NCI-H1105 treated with DMSO at 0.1 percent for 48 hours (cell line): ENCODE measurements at places on chromosomes 4 and X.

DNA sequence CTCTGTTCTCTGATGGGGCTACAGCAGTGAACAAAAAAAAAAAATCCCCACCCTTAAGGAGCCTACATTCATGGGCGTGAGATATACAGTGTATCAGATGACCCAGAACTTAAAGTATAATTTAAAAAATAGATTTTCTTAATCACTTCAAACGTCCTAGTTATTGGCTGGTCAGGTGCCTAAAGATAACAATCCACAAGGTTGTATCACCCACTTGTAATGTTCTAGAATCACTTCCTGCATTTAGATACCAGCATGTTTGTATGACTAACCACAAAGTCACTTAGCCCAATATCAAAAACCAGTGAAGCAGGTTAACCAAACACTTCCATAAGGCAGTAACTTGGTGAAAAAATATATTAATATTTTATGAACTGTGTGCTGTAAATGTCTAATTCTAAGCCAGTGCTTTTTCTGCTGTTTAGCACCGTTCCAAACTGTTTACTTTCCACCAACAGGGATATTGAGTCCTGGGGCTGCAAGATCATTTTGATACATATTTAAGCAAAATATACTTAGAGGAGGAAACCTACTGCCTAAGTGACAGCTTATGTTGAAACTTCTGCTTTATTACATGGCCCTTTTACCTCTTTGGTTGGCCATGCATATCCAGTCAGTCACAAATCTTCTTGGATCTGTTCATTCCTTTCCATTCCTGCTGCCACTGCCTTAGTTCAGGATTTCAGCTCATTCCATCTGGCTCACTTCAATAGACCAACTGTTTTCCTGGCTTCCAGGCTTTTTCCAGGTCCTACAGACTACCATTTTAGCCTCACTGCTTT is 43.3 kb downstream of the CD40LG start:
- no peak for DNase-seq

DNA sequence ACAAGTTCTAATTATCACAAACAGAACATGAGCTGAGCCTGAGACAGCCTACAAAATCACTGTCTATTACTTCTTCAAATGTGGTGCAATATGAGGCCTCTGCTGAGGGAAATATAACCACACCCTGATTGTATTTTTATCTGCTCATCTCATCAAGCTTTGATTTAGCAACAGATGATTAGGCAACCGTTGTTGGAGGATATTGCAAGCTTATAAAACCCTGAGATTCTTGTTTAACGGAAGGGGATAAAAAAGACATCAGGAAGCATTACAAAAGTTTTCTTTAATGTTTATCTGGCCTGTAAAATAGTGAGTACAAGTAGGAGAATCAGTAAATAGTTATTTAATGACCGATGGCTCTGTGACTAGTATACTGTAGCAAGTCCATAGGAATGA is 108.5 kb downstream of the ZNF330 start:
- DNase-seq: no peak

DNA sequence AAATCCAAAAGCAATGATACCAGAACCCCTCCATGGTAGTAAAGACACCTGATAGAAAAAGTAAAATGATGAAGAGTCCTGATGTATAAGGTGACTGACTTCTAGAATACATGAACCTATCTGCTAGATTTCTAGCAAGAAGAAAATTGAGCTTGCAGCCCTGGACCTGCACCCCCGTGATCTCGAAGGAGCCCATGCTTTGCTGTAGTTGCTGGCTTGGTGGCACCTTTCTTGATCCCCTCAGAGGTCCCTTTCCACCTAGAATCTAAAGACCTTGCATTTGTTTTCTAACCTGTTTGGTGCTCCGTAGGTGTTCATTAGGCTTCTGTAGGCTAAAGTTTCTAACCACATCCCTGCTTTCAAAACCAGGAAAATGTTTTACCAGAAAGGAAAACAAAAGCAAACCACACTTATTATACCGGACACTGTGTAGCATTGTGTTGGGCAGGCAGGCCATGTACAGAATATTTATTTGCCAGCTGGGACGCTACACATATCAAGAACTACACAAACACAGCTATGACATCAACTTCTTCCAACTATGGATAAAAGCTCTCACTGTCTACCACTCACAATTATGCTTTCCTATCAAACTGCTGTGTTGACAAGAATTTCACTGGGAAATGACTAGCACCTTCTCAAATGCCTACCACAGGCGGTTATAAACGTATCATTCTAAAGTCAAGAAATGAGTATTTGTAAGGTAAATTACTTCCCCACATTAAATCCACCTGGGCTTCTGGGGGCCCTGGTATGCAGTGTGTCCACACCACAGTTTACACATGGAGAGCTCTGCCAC is 316.2 kb downstream of the UNC5C start:
- DNase-seq: no peak

DNA sequence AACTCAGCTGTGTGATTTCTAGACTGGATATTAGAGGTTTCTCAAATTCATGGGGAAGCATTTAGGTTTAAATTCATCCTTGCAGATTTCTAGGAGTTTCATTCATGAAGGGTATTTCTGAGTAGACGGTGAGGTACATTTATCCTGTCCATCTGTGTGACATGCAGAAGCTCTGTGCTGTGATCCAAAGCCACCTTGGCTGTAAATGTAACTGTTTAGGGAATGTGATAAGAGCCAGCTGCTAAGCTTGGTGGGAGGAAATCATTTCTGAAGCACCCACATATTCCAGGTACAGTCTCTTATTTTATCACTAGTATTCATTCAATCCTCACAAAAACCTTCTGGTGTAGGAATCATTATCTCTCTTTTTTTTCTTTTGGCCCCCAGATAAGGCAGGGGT is 8.7 kb upstream of the DCTD start:
- no peak for DNase-seq

DNA sequence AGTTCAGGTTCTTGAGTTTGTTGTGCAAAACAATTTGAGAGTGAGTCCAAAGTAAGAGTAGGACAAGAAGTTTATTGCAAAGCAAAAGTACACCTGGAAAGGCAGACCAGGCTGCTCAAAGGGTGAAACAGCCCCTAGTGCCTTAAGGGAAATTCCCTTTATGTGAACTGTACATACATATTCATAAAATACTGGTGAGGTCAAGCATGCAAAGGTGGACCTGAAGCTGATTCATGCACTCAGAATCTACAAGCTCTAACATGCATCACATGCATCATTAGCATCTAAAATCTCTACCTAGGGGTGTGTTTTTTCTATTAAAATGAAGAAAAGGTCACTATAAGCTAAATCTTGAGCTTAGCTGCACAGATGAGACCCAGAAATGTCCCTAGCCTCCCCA is 266.9 kb downstream of the SPATA18 start:
- DNase-seq: no peak

DNA sequence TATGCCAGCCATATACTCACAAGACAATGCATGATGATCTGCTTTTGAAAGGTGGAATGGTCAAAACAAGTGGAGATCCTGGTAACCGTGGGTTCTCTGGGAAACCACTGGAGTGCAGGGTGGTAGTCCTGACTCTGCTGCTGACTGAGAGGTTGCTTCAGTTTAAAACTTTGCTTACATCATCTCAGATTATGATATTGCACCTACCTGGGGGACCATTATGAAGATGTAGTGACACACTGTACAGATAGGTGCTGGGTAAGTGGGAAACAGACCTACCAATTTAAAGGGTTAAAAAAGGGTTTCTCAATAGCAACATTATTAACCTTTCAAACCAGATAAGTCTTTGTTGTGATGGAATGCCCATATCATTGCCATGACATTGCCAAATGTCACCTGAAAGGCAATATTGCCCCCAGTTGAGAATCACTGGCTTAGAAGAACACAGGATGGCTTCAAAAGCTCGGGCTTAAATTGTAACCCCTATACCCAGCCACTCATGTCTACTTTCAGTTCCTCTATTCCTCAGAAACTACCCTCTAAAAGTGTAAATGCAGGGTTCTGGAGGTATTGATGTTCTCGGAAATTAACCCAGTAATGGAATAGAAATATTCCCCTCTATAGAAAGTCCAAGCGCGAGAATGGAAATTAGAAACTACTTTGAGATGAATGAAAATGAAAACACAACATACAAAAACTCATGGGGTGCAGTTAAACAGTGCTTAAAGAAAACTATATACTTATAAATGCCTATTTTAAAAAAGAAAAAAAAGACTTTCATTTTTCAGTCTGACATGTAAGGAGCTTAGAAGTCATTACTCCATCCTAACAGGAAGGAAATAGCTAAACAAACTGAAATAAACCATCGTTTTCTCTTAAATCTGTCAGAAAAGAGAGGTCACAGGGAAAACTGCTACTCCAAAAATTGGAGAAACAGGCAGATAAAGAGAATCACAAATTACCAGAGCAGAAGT is 65.8 kb downstream of the ARHGEF6 start:
- no peak for DNase-seq

DNA sequence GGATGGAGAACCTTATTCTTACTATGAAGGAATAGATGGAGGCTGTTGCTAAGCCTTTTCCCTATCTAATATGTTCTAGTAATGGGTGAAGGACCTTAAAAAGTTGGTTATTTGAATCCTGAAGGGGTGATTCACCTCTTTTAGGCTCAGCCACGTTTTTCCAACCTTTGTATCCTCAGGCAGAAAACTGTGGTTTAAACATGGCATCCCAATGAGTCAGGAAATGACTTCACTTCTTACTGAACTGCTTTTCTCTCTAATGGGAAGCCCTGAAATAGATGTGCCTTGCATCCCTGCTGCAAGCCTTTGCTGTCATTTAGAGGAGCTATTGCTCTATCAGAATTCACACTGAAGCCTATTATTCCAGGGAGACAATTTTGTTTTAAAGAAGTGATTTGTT is 191.0 kb upstream of the ARX start:
- no peak for DNase-seq

DNA sequence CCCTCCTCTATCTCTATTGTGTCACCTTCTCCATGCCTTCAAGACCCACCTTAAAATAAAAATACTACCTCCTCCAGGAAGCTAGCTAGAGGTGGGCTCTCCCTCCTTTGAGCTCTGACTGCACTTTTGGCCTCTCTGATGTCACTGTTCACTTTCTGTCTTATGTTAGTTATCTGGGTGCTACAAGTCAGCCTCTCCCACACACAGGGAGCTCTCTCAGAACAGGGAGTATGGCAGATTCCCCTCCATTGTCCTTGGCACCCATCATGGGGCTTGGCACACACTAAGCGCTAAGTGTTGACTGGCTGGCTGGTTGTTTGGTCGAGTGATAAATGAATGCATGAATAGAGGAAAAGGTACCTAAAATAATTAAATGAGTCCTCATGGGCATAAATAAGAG is 21.2 kb upstream of the KDM5C start:
- no peak for DNase-seq

DNA sequence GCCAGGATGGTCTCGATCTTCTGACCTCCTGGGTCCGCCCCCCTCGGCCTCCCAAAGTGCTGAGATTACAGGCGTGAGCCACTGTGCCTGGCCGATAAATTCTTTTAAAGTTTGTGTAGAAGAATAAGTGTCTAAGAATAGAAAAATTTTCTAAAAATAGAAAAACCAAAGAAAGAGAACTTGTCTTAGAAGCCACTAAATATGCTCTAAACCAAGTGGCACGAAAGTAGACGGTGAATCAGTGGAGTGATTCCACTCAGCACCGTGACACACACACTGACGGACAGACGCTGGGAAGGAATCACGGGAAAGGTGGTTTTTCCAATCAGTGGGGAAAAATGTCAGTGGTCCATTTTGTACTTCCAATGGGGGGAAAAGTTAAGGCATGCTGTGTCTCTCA is 72.7 kb upstream of the PSAPL1 start:
- DNase-seq: no peak

DNA sequence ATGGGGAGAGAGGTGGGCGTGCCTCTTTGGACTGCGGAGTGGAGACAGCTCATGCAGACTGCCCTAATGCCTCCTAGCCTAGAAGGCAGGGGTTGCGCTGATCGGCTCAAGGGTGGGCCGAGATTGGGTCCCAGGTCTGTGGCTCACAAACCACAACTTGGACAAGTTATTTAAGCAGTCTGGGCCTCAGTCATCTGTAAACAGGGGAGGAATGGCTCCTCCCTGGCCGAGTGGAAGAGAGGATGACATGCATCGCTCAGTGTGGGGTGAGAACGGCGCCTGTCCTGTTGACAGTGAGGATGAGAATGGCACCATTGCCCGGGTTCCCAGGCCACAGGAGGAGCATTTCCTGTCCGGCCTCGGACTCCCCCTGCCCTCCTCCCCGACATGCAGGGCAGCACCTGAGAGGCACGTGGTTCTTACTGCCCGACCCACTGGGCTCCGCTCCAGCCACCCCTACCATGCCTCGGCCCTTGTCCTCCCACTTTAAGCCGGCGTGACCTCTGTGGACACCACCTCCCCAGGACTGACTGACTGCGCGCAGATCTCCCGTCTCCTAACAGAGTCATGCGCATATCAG is 40.3 kb upstream of the GRPEL1 start:
- no peak for DNase-seq

DNA sequence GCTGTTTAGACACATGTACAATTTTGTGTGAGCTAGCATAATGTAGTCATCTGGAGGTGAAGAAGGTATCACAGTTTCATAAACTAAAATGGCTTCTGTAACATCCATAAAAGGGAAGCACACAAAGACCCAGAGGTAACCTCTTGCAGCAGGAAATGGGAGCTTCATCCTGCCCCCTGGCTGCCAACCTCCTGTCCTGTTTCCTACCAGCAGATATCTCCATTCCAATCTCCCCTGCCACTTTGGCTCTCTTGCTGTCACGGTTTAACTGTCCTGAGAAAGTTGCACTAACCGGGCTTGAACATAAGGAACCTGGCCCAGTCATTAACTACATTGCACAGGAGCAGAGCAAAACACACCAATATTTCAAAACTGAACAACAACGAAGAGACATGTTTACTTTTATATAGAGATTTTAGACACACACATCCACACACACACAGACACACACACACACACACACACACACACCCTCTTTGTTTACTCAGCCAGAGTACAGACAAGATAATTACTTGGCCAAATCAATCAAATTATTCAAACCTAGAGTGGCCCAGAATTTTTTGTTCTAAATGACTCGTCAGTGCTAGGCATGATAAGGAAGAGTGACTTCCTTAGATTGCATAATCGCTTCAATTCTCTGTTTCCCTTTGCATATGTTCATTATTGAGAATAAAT is 24.2 kb downstream of the MID2 start:
- DNase-seq: no peak

DNA sequence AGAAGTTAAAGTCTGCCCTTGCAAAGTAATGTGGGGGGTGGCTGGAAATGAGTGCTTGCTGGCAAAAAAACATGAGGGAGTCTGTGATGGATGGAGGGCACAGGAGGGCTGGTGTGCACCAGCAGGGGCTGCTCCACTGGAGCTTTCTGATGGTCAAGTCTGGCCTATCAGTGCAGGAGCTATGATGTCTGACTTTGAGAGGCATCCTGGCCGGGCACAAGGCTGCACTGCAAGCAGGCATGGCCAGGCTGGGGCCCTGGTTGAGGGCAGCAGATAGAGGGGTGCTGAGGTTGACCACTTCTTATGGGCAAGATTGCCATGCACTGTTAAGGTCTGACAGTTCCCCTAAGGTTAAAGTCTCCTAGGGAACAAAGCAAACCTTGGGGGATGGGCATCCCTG is 1140.2 kb downstream of the FAM133A start:
- no peak for DNase-seq

DNA sequence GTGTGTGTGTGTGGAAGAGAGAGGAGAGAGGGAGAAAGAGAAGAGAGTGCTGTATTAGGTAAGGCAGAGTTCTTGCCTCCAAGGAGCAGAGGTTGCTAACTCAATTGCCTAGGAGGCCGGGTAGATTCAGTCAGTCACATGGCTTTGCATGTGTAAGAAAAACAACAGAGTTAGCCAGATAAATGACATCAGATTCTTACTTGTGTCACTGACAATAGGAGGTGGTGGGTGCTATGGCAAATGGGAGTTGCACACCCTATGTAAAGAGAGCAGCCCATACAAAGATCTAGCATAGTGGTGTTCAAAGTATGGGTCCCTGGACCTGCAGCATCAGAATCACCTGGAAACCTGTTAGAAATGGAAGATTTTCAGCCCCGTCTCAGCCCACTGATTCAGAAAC is 14.4 kb upstream of the PGRMC2 start:
- DNase-seq: no peak
